ENCODE measurements at places on chromosomes 16 and 17.

GRCh38 chr16:49556606-49557446 is 183.2 kb downstream of the C16orf78 start:
- no peak for DNase-seq

- DNase-seq = no peak
These were observed 4.0 kb downstream of the CEMP1 start for GRCh38 chr16:2527071-2527783.

GRCh38 chr16:14420721-14421488 is 209.2 kb downstream of the PARN start:
- DNase-seq = no peak

DNA sequence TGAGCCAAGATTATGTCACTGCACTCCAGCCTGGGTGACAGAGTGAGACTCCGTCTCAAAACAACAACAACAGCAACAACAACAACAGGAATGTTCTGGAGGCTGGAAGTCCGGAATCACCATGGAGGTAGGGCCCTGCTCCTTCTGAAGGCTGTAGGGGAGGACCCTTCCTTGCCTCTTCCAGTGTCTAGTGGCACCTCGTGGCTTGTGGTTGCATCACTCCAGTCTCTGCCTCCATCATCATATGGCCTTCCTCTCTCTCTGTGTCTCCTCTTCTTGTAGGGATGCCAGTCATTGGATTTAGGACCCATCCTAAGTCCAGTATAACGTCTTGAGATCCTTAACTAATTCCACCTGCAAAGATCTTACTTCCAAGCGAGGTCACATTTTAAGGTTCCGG is 14.0 kb downstream of the NAGPA start:
- DNase-seq = no peak

GRCh38 chr16:85687651-85688471 is 893 bp downstream of the GINS2 start:
- DNase-seq = no peak

- DNase-seq = no peak
These were observed 6.7 kb upstream of the BCAR1 start for GRCh38 chr16:75257886-75258806.

DNA sequence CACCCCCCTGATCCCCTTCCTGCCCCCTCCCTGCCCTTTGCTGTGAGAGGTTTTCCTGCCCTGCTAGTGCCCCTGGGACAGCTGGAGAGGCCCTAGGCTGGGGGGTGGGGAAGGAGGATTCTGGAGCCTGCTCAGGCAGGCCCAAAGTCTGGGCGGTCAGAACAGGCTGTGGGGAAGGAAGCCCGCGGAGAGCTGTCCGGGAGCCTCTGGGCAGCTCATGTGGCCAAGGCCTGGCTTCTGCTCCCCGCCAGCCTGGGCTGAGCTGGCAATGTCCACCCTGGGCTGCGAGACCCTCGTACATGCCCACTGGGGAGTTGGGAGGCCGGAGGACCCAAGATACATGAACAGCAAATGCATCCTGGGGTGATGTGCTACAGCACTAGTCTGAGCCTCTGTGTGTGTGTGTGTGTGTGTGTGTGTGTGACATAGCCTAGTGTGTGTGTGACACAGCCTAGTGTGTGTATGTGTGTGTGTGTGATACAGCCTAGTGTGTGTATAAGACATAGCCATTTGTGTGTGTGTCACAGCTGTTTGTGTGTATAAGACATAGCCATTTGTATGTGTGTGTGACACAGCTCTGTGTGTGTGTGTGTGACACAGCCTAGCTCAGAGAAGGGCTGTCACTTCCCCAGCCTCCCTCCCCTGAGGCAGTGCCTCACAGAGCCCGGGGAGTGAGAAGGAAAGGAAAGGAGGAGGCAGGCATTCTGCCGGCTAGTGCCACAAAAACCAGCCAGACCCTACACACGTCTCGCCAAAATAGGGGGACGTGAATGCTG is 201.4 kb upstream of the CIBAR2 start:
- DNase-seq = no peak

DNA sequence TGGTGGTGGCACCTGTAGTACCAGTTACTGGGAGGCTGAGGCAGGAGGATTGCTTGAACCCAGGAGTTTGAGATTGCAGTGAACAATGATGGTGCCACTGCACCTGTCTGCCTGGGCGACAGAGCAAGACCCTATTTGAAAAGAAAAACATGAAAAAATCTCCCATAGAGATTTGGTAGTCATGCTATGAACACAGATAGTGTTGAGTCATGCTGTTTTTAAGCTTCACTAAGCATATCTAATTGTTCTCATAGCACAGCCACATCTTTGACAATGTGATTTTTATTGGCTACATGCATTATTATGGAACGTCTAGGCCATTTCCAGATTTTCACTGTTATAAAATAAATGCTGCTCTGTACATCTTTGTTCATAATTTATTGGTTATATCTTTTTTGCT is 6.0 kb downstream of the IL34 start:
- no peak for DNase-seq

DNA sequence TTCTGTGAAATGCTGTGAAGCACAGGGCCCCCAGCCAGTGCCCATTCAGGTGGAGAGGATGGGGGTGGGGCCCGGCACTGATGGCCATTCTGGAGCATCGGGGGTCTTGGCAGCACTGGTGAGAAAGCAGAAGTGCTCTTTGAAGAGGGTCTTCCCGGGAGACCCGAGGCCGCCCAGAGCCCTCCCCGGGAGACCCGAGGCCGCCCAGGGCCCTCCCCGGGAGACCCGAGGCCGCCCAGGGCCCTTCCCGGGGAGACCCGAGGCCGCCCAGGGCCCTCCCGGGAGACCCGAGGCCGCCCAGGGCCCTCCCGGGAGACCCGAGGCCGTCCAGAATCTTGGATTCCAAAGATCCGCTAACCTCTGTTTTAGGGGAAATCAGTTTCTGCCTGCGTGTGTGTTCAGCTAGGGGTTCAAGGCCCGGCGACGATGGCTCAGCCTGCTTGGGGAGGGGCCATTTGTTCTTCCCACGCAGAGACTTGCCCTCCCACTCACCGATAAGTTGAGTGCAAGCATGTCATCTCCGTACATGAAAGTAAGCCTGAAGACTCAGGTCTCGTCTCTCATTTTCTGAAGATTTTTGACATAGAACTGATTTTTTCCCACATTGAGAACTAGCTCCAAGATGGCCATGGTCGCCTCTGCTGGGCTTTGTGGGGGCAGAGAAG is 35.2 kb upstream of the CAPN15 start:
- DNase-seq = no peak

- no peak for DNase-seq
These were observed 157.4 kb downstream of the WWOX start for GRCh38 chr16:78256686-78257375.

GRCh38 chr16:67528870-67529581 is 397 bp downstream of the RIPOR1 start:
- DNase-seq = no peak

DNA sequence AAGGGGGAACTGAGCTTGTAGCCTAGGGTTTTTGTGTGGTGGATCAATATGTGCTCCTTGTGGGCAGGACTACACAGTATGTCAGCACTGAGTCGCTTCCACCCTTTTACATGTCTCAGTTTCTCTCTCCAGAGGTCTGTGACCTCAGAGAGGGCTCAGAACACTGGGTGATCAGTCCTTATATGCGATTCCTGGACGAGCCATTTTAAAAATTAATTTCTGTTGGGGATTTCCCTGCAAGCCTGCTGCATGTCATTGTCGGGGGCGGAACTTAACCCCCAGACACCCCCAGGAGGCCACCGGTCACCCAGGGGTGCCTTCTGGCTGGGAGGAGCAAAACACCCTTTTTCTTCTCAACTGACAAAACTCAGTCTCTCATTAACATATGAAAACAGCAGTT is 14.1 kb downstream of the DHRS7B start:
- no peak for DNase-seq

- no peak for DNase-seq
These were observed 100.8 kb downstream of the IRX5 start for GRCh38 chr16:55031481-55031880.

GRCh38 chr17:2243953-2244352 is 59.6 kb downstream of the SMG6 start:
- DNase-seq = no peak

- no peak for DNase-seq
These were observed 33.4 kb upstream of the CLEC18A start for GRCh38 chr16:69917739-69918138.

- no peak for DNase-seq
These were observed 179.1 kb upstream of the CHMP6 start for GRCh38 chr17:80812362-80813088.

DNA sequence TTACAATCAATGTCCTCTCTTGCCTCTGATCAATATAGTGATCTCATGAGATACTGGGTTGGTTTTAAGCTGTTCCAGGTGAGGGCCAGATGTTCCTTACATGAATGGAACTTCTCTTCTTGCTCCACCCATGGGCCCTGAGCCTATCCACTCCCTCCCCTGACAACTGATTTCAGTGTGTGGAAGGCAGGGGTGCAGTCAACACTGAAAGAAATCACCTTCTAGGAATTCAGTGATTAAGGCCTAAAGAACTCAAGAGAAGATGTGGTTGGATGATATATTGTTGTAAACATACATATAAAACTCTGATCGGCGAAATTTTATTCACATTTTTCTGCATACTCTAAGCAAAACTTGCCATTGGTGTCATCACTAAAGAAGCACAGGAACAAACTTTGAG is 6.7 kb upstream of the GOSR2 start:
- DNase-seq = no peak

- peak; percentile 36 for DNase-seq
These were observed 40.5 kb upstream of the ATP2A3 start for GRCh38 chr17:4004517-4005295.

GRCh38 chr16:47043970-47044684 is 70.7 kb upstream of the DNAJA2 start:
- no peak for DNase-seq

DNA sequence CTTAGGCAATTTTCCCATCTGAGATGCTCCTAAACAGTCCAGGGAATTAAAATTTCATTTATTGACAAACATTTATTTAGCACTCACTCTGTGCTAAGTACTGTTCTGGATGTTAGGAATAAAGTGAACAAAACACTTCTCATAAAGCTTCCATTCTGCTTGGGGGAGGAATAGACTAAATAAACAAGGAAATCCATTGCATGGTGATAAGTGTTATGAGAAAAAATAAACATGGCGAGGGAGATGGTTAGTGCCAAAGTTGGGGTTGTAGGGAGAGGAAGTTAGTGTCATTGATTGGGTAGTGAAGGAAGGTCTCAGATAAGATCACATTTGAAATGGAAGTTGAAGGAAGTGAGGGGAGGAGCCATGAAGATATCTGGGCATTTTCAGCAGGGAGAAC is 72.2 kb upstream of the CES5A start:
- DNase-seq = no peak

- no peak for DNase-seq
These were observed 3.4 kb upstream of the CARD14 start for GRCh38 chr17:80166446-80166845.

GRCh38 chr17:80859002-80859941 is 132.4 kb upstream of the CHMP6 start:
- DNase-seq = no peak

- no peak for DNase-seq
These were observed 31.9 kb downstream of the SLFN11 start for GRCh38 chr17:35341411-35341992.

DNA sequence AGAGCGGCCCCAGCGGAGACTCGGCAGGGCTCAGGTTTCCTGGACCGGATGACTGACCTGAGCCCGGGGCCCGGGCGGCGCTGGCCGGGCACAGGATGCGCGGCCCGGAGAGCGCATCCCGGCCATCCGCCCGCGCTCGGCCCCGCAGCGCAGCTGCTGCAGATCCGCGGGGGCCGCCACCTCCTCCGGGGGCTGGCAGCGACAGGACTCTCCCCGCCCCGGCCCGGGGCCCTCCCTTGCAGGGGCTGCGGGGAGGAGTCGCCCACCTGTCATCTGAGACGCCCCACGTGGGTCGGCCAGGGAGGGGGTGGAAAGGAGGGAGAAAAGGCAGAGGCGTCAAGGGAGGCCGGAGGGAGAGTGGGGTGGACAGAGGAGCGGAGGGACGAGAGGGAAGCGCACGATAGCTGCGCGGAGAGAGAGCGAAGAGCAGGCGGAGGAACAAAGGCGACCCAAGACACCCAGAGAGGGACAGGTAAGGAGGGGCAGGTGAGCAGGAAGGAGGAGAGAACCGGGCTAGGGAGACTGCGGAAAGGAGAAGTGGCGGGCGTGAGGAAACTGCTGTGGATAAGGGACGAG is 471 bp upstream of the PRKAR1A start:
- DNase-seq = peak; percentile 64

GRCh38 chr17:66464921-66465320 is 162.5 kb downstream of the PRKCA start:
- no peak for DNase-seq

GRCh38 chr16:1337486-1337885 is 4.0 kb downstream of the BAIAP3 start:
- DNase-seq = no peak

DNA sequence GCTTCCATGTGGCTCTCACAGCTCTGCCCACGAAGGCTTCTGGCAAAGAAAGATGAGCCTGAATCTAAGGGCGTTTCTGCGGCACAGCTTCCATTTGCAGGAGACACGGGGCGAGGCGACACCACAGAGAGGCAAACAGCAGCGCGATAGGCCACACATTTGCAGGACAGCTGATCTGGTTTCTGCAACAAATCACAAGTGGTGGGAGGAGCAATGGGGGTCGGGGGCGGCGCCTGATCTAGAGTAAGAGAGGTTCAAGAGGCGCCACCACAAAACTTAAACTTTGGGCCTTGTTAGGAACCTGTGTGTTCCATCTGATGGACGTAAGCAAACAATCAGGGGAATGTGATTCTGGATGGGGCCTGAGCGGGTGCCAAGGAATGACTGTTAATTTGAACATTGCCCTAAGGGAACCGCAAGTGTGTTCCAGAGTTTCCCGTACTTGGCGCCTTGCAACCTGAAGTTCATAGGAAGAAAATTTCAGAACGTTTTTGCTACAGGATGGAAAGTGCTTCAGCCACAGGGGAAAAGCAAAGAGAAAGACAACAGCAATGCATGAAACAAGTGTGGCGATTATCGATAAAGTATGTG is 18.9 kb upstream of the ENPP7 start:
- DNase-seq = no peak

Data from stimulated activated CD8-positive, alpha-beta memory T cell treated with anti-CD3 and anti-CD28 coated beads, Interleukin-4, amount 100 ng/mL, for 24 hours (primary cell).